Anterior cingulate cortex (tissue), 58 donors: ENCODE measurements at places on chromosomes 7 and 10.

DNA sequence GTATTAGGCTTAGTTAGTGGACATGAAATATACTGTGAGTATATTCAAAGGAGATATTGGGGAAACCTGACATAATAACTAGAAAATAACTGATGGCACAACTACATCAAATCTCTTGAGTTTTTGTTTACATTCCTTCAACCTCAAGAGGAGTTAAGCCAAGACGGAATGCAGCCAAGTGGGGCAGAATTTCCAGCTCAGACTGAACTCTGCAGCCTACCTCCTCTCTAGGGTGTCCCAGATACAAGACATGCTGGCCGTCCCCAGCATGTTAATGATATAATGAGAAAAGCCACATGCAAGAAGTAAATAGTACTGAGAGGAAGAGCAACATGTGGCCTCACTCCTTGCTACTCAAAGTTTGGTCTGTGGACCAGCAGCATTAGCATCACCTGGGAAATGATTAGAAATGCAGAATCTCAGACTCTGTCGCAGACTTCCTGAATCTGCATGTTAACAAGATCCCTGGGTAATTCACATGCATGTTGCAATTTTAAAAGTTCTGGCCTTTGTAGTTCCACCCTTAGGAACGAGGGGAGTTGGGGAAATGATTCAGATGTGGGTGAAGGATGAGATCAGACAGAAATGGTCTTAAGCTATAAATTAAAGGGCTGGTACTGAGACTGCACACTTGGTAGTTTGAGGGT lies 118.4 kb upstream of the CACUL1 start:
- no peak for DNase-seq

- DNase-seq: no peak
These were observed 9.9 kb upstream of the NT5C3A start for GRCh38 chr7:33072471-33072870.

DNA sequence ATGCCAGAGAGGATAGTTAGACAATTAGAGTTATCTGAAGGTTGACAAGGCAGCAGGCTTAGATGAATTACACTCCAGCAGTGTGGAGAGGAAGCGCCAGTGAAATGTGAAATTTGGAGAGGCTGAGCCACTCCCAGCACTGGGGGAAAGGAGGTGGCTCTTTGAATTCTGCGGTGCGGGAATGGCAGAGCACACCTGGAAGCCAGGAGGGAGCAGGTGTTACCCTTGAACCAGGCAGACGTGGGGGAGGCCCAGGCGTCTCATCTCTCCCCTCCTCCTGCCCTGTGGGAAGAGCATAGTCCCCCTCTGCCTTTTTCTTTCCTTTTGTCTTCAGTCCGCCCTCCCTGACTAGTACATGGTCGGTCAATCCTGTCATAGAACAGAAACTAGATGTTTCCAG lies 203.1 kb downstream of the DPP6 start:
- DNase-seq: no peak

GRCh38 chr7:154777489-154777888 lies 225.4 kb downstream of the PAXIP1 start:
- peak; percentile 43 for DNase-seq

DNA sequence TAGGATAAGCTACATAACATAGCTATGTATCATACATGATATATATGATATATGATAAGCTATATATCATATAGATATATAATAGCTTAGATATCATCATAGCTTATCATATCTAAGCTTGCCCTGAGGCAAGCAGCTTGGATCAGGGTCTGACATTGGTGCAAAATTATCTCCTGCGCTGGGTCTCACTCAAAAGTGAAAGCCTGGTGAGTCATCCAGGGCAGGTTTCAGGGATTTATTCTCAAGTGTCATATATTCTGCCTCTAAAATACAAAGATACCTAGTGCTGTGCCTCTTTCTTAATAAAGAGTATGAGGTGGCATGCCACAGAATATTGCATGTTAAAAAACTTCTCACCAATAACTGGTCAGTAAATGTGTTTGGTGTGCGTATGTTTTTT lies 105.9 kb downstream of the CDC14C start:
- DNase-seq: no peak

DNA sequence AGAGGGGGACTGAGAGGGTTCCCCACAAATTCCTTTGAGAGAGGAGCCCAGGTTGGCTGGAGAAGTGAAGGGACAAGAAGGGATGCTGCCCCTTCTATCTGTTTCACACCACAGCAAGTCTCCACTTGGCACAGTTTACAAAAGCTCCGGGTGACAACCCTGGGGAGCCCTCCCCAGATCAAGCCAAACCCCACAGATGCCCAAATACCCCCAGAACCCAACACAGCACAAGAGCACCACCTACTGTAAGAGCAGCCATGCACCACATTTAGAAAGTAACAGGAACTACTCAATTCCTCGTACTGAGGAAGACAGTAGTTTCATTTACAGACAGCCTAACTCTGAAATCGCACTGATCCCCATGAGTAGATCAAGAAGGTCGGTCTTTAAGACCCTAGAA lies 67.8 kb upstream of the ATP6V0A4 start:
- no peak for DNase-seq

- no peak for DNase-seq
These were observed 204.0 kb upstream of the PTN start for GRCh38 chr7:137547485-137547884.
